Sigmoid colon (tissue), 7 donors: ENCODE measurements at places on chromosomes 2 and 18. TPM values are rescaled to one million over a fixed set of nuclear protein-coding genes. Genes with fewer than 3 reads are reported as not detected.

DNA sequence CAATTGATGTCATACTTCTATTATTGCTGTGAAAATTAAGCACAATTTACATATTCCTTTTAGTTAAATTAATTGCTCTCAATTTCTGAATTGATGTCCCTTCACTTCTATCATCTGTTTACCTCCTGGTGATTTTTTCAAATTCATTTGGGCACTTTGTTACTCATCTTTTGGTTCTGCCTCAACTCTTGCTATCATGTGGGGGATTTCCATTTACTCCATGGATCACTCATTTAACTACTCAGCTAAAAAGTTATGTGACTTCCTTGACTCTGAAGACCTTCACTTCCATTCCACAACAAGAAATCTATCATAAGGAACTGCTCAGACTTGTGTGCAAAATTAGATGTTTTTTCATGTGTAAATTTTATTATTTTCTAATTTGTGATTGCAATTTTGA lies 126.2 kb downstream of the EHBP1 start:
- no peak for DNase-seq

SNRNP27 gene
- 92.5 TPM for total RNA-seq

DNA sequence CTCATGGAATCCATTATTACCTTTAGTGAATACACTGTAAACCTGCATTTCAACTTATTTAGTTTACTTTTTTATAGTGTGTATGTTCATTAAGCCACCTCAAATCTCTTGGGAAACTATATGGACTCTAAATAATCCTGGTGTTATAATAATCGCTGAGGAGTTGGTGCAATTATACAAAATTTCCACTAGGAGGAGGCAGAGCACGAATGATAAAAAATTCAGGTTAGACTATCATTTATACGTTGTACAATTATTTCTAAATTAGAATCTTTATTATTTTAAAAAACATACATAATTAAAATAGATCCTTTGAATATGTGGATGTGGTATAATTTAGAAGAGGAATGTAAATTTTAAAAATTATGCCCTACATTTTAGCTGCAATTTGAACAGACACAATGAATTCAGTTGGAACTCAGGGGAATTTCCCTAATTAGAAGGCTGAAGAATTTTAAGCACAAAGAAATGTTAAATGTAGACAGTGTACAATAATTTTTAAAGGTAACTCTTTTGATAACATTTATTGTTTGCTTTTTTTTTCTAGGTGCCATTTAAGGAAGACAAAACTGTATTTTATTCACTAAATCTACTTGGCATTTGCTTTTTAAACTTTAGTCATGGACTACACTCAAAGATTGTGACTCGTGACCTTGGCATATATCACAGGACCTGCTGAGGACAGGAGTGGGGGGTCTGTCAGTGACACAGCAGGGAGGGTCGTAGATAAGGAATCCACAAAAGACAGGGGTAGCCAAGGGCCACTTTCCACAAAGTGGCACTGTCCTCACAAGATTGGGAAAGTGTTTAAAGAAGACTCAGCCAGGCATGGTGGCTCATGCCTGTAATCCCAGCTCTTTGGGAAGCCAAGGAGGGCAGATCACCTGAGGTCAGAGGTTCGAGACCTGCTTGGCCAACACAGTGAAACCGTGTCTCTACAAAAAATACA lies 45.5 kb downstream of the RAB12 start:
- DNase-seq = no peak

CROCC2 gene
- total RNA-seq = not detected

DNA sequence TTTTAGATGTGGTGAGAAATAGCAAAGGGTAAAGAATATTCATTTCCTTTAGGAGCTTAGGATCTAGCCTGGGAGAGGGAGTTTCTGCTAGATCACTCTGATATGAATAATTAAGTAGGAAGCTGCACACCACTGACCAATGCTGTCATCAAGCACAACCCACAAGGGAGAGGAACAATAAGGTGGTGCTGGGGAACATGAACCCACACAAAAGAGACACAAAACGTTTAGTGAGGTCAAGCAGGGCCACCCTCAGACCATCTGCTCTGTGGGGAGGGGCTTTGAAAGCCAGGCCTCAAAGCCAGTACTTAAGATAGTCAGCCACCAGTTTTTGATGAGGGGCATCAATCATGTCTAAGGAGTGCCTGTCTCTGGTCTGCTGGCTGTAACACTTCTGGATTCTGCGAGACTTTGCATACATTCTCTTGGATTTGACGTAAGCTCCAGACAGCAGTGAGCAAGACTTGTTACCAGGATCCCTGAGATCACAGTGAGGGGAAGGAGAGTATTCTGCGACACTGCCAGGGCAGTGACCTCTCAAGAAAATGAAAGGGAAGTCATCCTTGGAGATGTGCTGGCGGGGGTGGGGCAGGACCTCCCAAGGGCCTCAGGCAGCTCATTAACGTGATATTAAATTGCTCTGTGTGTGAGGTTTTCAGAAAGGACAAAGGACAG lies 127.0 kb downstream of the CCBE1 start:
- no peak for DNase-seq

GRCh38 chr2:223644136-223644535 lies 42.0 kb upstream of the SCG2 start:
- DNase-seq = no peak
